ENCODE measurements at places on chromosomes 1 and 21.

DNA sequence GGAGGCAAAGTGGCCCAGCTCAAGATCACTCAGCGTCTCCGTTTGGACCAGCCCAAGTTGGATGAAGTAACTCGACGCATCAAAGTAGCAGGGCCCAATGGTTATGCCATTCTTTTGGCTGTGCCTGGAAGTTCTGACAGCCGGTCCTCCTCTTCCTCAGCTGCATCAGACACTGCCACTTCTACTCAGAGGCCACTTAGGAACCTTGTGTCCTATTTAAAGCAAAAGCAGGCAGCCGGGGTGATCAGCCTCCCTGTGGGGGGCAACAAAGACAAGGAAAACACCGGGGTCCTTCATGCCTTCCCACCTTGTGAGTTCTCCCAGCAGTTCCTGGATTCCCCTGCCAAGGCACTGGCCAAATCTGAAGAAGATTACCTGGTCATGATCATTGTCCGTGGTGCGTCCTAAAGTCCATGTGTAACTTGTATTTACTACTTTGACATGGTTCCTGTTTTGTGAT, 2.7 kb downstream of the RBM15 start:
- DNase-seq = no peak

DNA sequence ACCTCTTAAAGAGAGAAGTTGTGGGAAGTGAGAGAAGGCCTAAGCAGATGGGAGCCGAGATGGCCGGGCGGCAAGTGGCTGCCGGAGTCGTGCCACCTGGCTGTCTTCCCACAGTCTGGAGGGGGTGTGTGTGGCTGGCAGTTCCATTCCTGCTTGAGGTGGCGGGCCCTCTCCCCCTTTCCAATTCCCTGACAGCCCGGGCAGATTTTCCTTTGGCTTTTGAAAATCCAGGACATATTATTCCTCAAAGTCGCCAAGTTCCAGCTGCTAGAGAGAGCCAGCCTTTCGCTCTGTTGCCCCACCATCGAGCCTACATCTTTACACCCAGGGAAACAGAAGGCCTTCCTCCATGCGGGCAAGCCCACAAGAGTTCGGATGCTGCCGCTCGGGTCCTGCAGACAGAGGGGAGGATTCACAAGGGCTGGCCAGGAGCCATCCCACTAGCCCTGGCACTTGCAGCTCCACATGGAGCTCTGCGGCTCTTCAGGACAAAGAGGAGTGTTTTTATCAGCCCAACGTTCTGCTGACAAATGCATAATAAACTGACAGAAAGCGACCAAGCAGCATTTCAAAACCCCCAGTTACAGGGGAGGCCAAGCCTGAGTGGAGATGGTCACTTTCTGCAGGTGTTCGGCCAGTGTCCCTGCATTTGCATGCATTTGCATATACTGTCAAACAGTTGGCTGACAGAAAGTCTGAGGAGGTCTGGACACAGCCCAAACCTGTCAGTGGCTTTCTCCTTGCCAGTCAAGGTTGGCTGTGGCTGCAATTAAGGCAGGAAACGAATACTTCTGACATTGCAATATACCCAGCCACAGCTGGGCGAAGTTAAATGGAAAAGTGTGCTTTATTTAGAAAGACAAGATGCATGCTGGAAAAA, 45.9 kb downstream of the OLIG1 start:
- no peak for DNase-seq

- DNase-seq = peak; percentile 95
Observed at GRCh38 chr1:95072532-95073419, at the start of gene ALG14. TSS of gene ALG14 (minus strand) at chr1:95072951. CDS start at chr1:95072898, 53 bp downstream.

GRCh38 chr1:97174039-97174704, 452.6 kb downstream of the PTBP2 start:
- peak; percentile 3 for DNase-seq

- peak; percentile 80 for DNase-seq
Observed at GRCh38 chr1:8075511-8076051, 49.5 kb upstream of the ERRFI1 start.

- DNase-seq = peak; percentile 68
Observed at GRCh38 chr1:201946224-201946908, at the start of gene LMOD1. TSS of gene LMOD1 (minus strand) at chr1:201946548. CDS start at chr1:201946340, 208 bp downstream.

- DNase-seq = peak; percentile 75
Observed at GRCh38 chr1:43348809-43349593, 9.8 kb upstream of the CDC20 start.

- DNase-seq = no peak
Observed at GRCh38 chr1:206903687-206904086, 6.4 kb downstream of the IL24 start.

DNA sequence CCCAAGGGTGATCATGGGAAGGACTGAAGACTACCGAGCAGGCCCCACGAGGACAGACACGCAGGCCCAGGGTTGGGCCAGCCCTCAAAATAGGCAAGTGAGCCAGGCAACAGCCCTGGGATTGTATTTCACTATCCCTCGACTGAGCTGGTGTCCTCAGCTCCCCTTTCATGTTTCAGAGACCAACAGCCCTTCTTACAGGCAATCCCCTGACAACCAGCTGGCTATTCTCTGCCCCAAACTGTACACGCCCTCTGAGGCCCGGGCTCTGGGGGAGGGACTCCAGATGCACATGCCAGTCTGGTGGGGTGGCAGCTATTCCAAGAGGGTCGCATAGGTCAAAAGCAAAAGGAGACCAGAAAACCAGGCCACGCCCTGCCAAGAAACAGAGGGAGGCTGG, 243.0 kb downstream of the TOMM20 start:
- no peak for DNase-seq

- no peak for DNase-seq
Observed at GRCh38 chr21:43637530-43638158, 21.6 kb downstream of the HSF2BP start.

DNA sequence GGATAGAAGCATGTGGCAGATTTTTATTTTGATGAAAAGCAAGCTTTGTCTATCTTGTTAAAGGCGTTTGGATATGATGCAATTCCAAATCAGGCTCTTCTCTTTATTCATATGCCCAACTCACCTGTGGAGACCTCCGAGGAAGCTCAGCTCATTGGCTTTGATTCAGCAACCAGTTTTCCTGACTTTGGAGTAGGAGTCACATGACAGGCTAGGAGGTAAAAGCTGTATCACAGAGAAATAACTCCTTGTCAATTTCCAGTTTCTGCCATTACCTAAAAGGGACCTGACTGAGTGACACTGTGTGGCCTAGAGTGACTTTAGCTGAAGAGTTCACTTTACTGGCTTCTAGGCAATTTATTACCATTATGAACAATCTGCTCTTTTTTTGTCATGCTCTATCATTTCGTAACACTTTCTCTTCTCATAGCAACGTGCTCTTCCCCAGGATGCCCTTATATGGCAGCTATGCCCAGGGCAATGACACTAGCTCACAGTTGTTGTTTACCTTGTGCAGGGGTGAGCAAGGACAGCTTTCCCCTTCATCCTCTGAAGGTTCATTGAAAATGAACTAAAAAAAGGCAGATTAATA, 107.2 kb downstream of the KCNK1 start:
- peak; percentile 66 for DNase-seq

- DNase-seq = no peak
Observed at GRCh38 chr1:20662110-20662475, 924 bp upstream of the DDOST start.

- peak; percentile 63 for DNase-seq
Observed at GRCh38 chr1:60762176-60762575, 320.2 kb upstream of the NFIA start.

- DNase-seq = no peak
Observed at GRCh38 chr1:219155135-219155534, 18.5 kb upstream of the LYPLAL1 start.

GRCh38 chr1:179753061-179753460, 10.0 kb downstream of the FAM163A start:
- no peak for DNase-seq

DNA sequence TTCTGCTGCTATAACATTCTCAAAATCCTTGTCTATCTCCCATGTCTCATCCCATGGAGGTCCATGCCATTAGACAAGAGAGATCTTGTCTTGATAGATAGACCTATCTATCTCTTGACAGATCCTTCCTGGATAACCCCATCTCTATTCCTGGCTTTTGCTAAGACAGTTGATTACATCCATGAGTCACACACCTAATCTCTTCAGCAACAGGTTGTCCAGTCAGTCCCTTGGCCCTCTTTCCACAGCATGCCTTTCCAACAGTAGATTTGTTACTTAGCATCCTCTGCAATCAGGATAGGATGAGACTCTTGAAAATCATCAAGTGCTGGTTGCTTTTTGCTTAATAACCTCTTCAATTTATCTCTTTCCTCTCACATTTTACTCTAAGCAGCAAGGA, 46.6 kb downstream of the TRMT1L start:
- DNase-seq = peak; percentile 31

- DNase-seq = peak; percentile 89
Observed at GRCh38 chr1:29239142-29239541, 2.8 kb downstream of the PTPRU start.

DNA sequence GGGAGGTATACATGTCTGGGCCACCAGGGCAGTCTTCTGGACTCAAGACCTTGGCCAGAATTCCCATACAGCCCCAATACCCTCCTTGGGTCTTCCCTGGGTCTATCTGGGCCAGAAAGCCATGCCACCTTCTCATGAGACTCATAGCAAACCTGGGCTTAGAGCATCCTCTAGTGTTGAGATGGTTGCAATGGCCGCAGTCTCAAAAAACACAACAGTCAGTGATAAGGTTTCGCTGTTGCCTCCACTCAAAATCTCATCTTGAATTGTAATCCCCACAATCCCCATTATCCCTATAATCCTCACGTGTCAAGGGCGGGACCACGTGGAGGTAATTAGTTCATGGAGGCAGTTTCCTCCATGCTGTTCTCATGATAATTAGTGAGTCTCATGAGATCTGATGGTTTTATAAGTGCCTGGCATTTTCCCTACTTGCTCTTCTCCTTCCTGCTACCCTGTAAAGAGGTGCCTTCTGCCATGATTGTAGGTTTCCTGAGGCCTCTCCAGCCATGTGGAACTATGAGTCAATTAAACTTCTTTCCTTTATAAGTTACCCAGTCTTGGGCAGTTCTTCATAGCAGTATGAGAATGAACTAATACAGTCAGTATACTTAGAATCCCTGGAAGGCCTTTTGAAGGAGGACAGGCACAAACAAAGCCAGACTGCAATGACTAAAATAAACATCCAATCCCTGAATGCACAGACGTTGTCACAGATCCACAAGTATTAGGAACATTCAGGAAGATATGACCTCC, 77.0 kb downstream of the CTH start:
- DNase-seq = peak; percentile 65

GRCh38 chr1:42680921-42681683, 1.1 kb upstream of the YBX1 start:
- peak; percentile 32 for DNase-seq

DNA sequence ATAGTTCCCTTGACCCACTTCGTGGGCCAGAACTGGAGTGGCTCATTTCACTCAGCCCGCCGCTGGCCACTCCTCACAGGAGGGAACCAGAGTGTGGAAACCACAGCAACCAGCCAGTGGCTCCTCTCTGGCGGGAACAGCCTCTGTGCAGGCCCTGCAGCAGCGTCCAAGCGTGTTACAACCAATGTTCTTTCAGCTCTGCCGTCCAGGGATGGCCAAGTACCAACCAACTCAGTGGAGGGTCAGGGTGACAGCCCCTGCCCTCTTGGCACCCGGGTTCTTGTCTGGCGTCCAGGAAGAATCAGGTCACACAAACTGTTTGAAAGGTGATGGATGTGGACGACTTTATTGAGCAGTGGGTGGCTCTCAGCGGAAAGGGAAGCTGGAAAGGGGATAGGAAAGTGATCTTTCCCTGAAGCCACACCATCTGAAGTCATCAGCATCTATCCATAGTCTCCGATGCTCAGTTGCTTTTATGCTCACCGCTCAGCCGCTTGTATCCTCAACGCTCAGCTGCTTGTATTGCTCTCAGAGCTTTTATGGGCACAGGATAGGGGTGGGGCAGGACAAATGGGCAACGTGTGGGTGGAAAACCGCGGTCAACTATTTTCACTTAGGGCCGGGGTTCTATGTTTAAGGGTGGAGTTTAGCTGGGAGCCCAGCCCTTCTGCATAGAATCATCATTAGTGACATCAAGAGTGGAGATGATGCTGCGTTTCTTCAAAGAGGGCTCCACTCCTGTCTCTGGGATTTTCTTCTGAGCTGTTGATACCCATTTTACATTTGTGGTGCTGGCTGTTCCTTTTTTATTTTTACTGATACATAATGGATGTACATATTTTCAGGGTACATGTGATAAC, 250.2 kb downstream of the RRAGC start:
- no peak for DNase-seq

GRCh38 chr1:3061566-3061965, 7.4 kb upstream of the PRDM16 start:
- no peak for DNase-seq

- DNase-seq = no peak
Observed at GRCh38 chr1:56345831-56346230, 233.5 kb downstream of the PLPP3 start.

Data from epithelial cell of esophagus (primary cell).